ENCODE measurements at places on chromosomes 5 and 9.

GRCh38 chr9:129432297-129433154 is 188.4 kb downstream of the C9orf50 start:
- no peak for DNase-seq

GRCh38 chr9:20582150-20582549 is 40.1 kb downstream of the MLLT3 start:
- DNase-seq, result no peak

DNA sequence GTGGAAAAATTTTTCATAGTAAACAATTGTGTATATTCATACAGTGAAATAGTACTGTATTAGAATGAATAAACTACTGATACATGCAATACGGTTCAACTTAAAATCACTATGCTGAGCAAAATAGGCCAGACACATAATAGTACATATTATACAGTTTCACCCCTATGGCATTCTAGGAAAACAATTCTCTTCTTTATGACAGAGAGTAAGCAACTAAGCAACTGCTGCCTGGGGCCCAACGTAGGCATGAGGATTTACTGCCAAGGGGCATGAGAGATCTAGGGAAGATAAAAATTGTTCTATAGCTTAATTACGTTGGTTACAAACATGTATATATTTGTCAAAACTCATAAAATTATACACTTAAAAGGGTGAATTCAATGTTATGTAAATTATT is 180.2 kb downstream of the DRD1 start:
- DNase-seq, result no peak

DNA sequence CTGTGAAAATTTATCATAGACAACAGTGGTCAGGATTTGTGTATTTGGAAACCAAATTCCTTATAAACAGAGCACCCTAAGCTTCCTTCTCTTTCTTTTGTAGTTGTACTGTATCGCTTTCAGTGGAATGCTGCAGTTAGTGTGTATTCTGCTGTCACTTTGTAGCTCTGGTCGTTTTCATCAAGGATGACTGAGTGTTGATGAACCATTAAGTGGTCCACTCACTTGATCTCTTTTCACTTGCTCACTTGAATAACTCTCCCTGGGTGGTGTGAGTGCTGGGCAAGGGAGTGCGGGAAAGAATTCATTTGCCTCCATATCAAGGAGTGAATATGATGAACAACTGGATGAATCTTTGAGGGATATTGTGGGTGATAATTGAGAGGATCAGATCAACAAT is 1225.7 kb upstream of the WWC1 start:
- DNase-seq, result no peak

- DNase-seq, result no peak
Observed at GRCh38 chr9:121945849-121946248, 147.3 kb downstream of the TTLL11 start.

Measured in CD4-positive, alpha-beta T cell treated with Interleukin-15 for 1 hour (primary cell).